ENCODE measurements at places on chromosomes 4 and X.
A peak's percentile ranks its signal among the peaks of the same experiment; 100 is the strongest.

DNA sequence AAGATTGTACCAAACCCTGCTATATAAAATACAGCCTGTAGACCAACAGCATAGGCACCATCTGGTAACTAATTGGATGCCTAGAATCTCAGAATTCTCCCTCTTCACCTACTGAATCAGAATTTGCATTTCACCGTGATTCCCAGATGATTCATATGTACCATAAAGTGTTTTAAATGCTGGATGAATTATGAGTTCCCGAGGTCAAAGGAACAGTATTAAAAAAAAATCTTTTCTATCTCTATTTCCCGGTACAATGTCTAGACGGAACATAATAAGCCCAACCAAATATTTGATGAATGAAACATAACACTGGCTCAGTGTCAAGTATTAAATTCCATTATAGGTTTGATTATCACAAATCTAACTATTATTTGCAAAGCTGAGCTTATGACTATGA is 280.0 kb downstream of the ANKRD50 start:
- no peaks in the 10 kb centered on the region for H3K36me3 ChIP-seq
- H3K27me3 ChIP-seq: no peaks in the 10 kb centered on the region
- peak; percentile 23 for DNase-seq
- peak overlapping the region; percentile 4 for H3K27ac ChIP-seq

- no peaks in the 10 kb centered on the region for H3K27me3 ChIP-seq
- no peak for DNase-seq
- H3K4me1 ChIP-seq: peaks cover 15% of the 10 kb centered on the region
- no peak overlapping the region for H3K4me3 ChIP-seq
- H3K27ac ChIP-seq: no peak overlapping the region
- peaks cover 4% of the 10 kb centered on the region for H3K36me3 ChIP-seq
Observed at GRCh38 chrX:19642241-19643109, 127.2 kb upstream of the MAP3K15 start.

DNA sequence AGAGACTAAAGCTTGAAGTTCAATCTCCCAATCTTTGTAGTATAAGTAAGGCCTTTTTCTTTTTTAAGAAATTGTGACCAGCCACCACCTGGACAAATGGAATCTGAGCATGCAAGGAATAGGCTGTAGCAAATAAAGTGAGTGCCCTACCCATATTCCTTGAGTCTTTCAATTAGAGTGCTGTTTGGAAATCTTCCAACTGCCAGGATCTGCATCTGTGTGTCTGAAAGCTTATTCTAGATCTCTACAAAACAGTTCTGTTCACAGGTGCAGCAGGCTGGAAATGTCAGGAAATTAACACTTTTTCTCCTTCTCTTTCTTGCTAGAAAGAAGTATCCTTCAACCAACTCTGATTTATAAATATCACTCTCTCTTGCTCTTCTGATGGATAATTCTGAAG is 76.7 kb upstream of the NDST3 start:
- H3K4me3 ChIP-seq: no peak overlapping the region
- H3K36me3 ChIP-seq: no peaks in the 10 kb centered on the region
- no peak for DNase-seq
- no peaks in the 10 kb centered on the region for H3K27me3 ChIP-seq

GRCh38 chrX:73214426-73215094 is at the start of gene NAP1L2:
Gene NAP1L2 (minus strand): TSS chrX:73214851. CDS start chrX:73214492, 359 bp downstream.
- peak within 1 kb of the TSS; percentile 85 for H3K4me3 ChIP-seq
- H3K27me3 ChIP-seq: peaks cover 2% of the 10 kb centered on the region
- peak within 1 kb of the TSS; percentile 19 for H3K27ac ChIP-seq
- H3K4me1 ChIP-seq: no peaks in the 10 kb centered on the region

DNA sequence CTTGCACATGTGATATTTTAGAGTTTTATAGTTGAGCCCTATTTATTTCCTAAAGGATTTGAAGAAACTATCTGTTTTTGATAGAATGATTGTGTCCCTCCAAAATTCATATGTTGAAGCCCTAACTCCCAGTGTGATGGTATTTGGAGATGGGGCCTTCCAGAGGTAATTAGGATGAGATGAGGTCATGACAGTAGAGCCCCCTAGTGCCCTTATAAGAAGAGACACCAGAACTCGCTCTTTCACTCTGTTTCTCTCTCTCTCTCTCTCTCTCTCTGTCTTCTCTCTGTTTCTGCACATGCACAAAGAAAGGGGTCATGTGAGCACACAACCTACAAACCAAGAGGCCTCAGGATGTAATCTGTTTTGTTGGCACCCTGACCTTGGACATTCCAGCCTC is 921.9 kb upstream of the DIAPH2 start:
- no peak overlapping the region for H3K4me3 ChIP-seq
- H3K36me3 ChIP-seq: no peaks in the 10 kb centered on the region
- no peaks in the 10 kb centered on the region for H3K27me3 ChIP-seq
- H3K4me1 ChIP-seq: no peaks in the 10 kb centered on the region
- H3K27ac ChIP-seq: no peak overlapping the region

Data from HFFc6 (cell line).